Activated CD8-positive, alpha-beta memory T cell treated with anti-CD3 and anti-CD28 coated beads for 1 hour (primary cell): ENCODE measurements at places on chromosomes 1 and 21.

DNA sequence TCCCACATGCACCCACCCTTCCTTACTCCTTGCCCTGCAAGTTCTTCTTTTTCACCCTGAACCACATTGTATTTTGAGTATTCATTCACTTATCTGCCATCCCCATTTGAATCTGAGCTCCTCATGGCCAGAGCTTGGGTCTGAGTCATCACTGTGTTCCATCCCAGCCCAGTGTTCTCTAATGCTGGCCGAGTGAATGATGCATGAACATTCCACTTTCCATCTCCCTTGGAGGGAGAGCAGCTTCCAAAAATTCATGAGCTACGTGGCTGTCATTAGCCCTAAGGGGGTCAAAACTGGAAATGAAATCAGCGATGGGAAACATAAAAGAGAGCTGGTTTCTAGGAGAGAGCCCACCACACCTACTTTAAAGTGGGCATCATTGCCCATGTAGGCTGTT is 187.0 kb upstream of the USP24 start:
- no peak for DNase-seq

DNA sequence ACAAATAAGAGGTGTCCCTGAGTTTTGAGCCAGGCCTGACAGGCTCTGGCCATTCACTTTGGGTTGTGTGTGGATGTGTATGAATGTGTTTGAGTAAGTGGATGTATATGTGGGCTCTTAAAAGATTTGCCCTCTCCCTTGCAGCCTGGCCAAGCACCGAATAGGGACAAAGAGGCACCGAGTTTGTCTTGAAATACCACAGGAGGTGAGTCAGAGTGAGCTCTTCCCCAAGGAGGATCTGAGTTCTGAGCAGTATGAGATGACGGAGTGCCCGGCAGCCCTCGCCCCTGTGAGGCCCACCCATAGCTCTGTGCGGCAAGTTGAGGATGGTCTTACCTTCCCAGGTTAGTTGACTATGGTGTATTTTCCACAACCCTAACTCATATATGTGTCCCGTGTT is 19.0 kb downstream of the KDM4A start:
- no peak for DNase-seq

DNA sequence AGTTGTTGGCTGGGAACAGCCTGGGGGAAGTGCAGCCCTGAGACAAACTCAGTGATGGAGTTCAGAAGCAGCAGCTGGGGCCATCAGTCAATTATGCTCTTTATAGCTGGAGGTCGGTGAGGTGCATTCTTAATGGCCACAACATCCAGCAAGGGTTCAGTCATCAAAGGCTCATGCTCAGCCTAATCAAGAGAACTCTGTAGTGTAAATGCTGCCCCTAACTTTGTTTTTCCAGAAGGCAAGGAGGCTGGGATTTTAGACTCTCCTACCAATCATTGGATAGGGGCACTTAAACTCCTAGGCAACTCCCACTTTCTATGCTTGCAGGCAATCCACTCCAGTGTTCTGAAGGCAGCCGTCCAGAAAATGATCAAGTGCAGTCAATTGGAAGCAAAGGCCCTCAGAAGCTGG is 15.0 kb upstream of the RGS4 start:
- DNase-seq, result no peak

DNA sequence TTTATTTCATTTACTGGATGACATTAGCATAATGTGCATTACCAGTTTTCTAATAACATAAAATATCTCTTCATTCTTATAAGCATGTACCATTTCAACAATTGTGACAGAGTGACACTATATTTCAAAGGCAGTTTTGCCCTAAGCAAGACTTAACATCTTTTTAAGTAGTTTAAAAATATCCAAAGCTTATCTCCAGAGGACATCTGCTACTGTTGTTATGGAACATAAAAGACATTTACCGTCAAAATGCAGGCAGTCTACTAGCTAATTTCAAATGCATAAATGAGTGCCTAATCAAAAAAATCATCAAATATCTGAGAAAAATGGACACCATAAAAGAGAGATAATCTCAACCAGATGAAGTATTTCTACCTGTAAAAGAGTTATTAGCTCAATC is 782.4 kb upstream of the BRINP3 start:
- DNase-seq, result no peak

- no peak for DNase-seq
Observed at GRCh38 chr1:3369446-3370076, 84.9 kb upstream of the ARHGEF16 start.

- DNase-seq, result no peak
Observed at GRCh38 chr1:179958359-179958758, 3.7 kb downstream of the CEP350 start.

DNA sequence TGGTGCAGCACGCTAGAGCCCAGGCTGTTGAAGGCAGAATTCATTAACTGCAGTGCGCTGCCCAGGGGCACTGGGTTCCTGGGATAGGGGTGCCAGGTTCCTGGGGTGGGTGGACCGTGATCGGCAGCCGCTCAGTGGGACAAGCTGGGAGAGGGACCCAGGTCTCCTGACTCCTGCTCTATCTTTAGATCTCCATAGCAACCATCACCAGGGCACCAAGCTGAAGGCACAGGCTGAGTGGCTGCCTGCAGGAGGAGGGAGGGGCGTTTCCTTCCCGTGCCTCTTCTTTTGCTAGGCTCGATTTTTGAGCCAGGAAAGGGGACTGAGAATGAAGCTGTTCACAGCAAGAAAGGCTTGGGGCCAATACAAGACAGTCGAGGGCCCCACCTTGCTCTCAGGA is 20.9 kb upstream of the CDCP2 start:
- DNase-seq, result no peak

GRCh38 chr1:6025269-6026094 is 20.2 kb upstream of the KCNAB2 start:
- no peak for DNase-seq

GRCh38 chr1:213669964-213670691 is 317.6 kb upstream of the PROX1 start:
- DNase-seq, result no peak

- no peak for DNase-seq
Observed at GRCh38 chr1:95475686-95476457, 241.9 kb downstream of the RWDD3 start.

DNA sequence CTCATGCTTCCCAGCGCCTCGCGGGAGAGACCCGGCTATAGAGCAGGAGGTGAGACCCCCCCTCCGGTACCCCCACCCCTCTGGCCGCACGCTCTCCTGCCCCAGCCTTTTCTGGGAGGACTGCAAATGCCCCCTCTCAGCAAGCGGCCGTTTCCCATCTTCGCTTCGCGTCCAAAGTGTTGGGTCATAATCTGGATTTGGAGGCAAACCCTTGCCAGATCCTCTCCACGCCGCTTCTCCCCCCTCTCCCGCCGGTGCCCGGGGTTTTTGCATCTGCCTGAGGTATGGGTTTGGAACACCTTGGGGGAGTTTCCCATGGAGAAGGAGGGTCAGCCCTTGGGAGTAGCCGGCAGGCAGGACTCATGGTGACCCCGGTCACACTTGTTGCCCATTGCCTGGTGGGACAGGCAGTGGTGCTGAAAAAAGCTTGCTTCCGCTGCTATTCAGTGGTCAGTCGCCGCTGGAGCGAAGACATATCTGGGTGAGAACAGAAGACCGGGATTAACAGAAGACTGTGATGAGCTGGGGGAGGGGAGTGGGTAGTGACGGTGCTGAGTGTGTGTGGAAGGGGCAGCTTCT is 935 bp downstream of the KCNK2 start:
- no peak for DNase-seq

DNA sequence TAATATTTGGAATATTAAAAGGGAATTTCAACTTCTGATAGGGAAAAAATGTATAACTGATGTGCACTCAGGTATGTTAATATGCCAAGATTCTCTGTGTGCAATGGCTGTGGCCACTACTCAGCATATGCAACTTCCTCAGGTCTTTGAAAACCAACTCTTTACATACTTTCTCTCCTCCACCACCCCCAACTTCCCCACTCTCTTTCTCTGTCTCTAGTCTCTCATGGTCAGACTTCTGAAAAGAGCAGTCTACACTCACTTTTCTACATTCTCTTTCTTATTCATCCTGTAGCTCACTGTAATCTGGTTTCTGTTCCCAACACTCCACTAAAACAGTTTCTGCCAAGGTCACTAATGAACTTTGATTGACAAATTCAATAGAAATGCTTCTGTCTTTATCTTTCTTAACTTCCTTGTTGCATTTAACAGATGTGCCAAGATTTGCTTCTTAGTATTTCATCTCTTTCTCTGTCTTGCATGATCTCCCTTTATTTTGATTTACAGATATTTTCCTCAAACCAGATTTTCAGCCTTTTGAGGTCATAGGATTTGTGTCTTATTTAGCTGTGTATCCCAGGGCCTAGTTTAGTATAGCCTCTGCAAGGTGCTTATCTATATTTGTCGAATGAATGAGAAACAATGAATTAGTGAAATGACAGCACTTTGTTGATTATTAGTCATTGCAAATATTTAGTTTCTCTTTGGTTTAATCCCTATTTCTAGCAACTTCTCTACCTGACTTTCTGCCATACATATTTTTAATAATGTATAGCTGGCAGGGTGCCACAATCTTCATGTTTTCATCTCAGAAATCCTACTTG is 168.9 kb downstream of the LMO4 start:
- DNase-seq, result no peak

GRCh38 chr1:25022361-25023189 is 92.5 kb upstream of the RUNX3 start:
- peak; percentile 87 for DNase-seq

DNA sequence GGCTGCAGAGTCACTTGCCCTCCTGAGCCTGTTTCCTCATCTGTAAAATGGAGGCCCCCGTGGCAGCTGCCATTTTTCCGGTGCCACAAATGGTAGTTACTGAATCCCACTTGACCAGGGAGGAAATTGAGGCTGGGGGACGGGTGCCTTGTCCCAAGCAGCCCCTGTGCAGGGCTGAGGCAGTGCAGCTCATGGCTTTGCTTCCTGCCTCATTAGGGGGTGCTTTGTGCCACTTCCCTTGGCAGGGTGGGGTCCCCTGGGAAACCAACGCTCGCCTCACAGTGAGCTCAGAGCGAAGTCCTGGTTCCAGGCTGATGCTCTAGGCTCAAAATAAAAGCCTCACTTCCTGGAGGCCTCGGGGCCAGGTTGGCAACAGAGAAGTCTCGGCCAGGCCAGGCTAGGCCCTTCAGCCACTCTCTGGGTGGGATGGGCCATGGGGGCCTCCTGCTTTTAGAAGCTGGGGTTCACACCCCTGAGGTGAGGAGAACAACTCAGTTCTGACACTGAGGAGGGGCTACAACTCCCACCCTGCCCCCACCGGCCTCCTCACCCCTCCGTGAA is 6.8 kb downstream of the LAPTM5 start:
- no peak for DNase-seq

GRCh38 chr1:222416001-222416791 is 131.7 kb downstream of the HHIPL2 start:
- DNase-seq, result no peak

DNA sequence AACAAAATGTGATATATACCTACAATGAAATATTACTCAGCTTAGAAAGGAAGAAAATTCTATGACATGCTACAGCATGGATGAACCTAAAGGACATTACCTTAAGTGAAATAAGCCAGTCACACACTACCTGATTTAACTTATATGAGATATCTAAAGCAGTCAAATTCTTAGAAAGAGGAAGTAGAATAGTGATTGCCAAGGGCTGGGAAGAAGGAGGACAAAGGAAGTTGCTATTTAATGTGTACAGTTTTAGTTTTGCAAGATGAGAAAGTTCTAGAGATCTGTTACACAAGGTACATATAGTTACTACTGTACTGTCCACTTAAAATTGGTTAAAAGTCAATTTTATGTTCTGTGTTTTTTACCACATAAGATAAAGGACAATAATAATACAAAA is 87.5 kb upstream of the KCTD3 start:
- DNase-seq, result no peak

DNA sequence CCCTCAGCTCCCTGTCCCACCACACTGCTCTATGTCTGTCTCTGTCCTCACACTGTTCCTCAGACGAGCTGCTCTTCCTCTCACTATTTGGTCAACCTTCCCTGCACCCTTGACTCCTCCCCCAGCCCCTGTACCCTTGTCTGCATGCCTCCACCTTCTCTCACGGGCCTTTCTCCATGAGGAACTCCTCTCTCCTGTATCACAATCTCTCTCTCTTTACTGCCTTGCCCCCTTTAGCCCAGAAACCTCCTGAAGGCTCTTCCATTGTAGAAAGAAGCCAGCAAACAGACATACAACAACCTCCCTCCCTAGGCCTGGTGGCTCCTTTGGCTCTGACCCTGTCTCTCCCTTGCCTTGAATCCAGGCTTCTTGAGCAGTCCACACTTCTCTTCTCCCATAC is 251.6 kb upstream of the CSF3R start:
- DNase-seq, result no peak

DNA sequence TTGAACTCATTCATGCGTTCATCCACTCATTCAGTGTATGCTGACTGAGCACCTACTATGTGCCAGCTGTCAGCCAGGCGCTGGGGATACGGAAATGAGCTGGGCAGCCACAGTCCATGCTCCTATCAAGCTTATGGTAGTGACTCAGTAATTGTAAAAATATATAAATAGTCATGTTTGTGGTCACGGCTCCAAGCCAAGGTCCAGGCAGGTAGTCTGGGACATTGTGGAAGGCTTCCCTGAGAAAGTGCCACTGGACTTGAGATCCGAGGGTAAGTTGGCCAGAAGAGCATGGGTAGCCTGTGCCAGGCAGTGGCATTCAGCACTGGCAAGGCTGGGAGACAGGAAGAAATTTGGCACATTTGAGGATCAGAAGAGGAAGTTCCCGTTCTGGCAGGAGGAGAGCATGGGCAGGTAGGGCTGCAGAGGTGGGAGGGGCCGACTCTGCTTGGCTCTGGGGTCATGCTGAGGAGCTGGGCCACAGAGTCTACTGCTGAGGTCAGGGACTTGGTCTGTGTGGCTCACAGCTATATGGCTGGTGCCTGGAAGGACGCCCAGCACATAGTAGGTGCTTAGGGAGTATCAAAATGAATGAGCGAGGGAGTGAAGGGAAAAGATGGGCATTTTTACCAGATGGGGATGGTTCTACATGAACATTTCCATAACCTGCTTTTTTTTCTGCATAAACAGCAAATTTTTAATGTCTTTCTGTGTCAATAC is 6.9 kb downstream of the PTPRF start:
- DNase-seq, result no peak

DNA sequence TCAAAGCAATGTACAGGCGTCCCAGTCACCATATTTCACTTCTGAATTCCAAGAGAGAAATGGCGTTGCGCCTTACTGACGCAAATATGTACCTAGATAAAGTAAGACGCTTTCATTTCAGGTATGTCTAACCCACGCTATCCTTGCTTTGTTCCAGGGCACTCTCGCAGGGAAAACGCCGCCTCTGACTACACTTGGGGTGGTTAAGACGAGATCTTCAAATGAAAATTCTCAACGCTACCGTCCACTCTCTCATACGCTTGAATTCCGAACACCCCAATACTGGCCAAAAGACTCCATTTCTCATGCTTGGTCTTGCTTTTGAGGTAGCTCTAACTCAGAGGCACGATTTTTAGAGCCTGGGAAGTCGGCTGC is 736 bp upstream of the ZMPSTE24 start:
- DNase-seq, result no peak

DNA sequence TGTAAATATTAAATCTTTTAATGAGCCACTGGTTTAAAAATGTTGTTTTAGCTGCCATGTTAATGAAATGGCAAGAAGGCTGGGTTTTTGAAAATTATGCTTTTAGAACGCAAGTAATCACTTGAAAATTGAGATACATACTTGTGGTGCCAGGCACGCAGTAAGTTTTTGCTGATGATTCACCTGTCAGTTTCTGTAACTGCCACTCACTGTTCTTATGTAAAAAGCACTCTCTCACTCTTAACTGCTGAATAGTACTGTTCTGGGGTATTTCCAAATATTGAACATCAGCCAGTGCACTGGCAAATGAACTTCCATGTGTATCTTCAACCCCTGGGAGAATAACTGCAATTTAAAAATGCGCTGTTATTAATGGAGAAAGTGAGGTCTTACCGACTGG is 17.9 kb downstream of the LGALS8 start:
- no peak for DNase-seq
